ENCODE measurements at places on chromosomes 3 and 15. TPM values are rescaled to one million over a fixed set of nuclear protein-coding genes. Genes with fewer than 3 reads are reported as not detected.

CLRN1 gene
- total RNA-seq, result not detected

HTR3C gene
- total RNA-seq, result not detected

ALDH1A3 gene
- total RNA-seq, result not detected

GOLGA6D gene
- not detected for total RNA-seq

CAPN3 gene
- total RNA-seq, result 2.1 TPM

ATP10A gene
- 20.5 TPM for total RNA-seq

STAC gene
- 0.26 TPM for total RNA-seq

ADAMTS17 gene
- total RNA-seq, result 0.49 TPM

PPM1L gene
- 1.8 TPM for total RNA-seq

TTC23 gene
- 5.5 TPM for total RNA-seq

UCN2 gene
- total RNA-seq, result not detected

NDN gene
- total RNA-seq, result 1.9 TPM

All from activated CD4-positive, alpha-beta T cell treated with anti-CD3 and anti-CD28 coated beads for 36 hours (primary cell).